ENCODE measurements at places on chromosomes 2 and 18.

GRCh38 chr2:142038826-142039225, 92.0 kb downstream of the LRP1B start:
- no peak for DNase-seq

DNA sequence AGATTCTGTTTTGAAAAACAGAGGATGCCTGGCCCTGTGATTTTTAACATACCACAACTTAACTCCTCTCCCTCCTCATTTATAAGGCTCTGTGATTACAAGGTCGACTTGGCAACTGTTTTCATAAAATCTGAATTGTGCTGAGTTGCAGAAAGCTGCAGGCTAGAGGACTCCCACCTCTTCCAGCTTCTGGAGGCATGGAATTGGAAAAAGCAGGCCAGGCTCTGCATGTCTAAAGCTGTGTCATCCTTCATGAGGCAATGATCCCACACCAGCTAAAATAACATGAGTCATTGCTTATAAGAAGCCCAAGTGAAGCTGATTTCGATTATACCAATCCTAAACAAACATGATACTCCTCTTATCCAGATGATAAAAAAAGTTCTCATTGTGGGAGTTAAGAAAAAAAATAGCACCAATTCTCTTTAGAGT, 11.7 kb downstream of the ARHGAP28 start:
- DNase-seq = no peak

GRCh38 chr18:59272891-59273758, at the start of gene RAX:
Gene RAX (minus strand): TSS chr18:59273454. CDS start chr18:59273206, 248 bp downstream.
- DNase-seq = no peak

GRCh38 chr2:28683100-28683706, 68.4 kb upstream of the PPP1CB start:
- no peak for DNase-seq

DNA sequence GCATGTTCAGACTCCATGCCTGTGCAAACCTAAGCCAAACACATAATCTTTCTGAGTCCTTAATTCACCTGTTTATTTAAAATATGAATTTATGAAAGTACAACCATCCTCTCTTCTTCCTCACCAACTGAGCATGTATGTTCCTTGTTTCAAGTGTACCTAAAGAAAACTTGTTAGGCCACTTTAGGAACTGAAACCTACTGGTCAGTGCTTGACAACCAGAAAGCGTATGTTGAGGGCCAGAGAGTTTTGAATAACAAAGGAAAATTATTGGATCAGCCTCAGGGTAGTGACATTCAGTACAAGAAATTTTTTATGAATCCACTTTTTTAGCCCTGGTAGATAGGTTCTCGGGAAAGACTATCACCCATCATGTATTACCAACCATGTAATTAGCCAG, 847.6 kb upstream of the CELF4 start:
- peak; percentile 2 for DNase-seq

DNA sequence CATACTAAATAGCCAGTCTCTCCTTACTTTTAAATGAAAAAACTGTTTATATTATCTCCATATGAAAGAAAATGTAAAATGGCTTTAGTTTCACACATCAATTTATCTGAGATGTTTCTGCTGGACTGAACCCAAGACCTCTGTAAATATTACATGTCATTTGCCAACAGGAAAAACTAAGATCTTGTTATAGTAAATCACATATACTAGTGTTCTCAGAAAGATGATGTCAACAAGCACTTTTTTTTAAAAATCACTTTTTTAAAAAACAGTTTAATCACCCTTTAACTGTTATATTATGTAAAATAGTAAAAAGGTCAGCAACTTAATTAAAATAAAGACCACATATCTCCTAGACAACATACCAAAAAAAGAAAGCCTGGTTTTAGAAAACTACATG, 46.3 kb downstream of the PTPN2 start:
- peak; percentile 54 for DNase-seq

- DNase-seq = no peak
Observed at GRCh38 chr2:23350041-23350791, 34.8 kb upstream of the KLHL29 start.

- no peak for DNase-seq
Observed at GRCh38 chr2:231644426-231644825, 51.8 kb downstream of the TEX44 start.

DNA sequence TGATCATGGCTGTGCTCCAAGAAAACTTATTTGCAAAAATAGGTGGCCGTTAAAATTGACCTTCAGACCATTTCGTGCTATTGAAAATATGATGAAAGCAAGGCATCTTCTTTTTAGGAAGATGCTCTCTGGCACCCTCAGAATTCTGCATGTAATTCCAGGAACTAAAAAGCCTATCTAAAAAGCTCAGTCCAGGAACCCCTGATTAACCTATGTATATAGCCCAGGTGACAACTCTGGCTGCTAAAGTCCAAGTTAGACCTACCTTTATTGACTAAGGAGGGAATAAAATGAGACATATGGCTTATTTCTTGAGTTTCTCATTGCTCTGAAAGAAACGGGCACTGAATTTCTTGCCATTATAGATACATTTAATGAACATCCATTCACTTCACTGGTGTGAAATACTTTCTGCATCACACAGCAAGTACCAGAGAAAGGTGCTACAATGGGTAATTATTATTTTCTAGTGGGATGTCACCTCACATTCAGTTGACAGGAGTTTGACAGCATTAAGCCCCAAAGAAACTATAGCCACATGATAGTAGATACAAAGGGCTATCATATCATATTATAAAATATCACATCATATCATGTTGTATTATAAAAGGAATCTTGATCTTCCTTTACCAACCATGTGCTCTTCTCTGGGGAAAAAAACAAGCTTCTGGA, 83.8 kb downstream of the EPHA4 start:
- no peak for DNase-seq

DNA sequence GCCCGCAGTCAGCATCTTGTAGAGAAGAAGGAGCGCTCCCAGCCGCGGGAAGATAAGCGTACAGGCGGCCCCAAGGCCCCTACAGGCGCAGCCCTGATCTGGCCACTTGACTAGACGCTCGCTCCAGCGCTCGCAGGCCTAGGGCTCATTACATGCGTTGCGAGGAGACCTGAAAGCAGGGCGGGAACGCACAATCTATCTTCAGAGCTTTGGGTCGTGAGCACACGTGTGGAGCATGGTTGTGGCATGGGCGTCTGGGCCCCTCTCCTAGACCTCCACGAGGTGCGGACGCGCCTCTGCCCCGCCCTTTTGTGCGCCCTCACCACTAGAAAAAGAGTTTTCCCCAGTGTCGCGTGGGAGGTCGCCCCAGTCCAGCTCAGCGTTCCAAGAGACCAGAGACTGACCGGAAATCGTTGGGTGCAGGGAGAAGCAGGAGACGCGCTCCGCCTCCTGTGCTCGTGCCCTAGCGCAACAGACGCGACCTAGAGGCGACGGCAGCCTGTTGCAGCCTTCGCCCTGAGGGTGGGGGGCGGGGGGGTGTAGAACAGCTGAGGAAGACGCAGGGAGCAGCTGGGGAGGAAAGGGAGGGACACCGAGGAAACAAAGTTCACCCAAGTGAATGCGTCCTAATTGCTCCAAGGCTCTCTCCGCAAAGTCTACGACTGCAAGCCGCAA, 12.6 kb downstream of the NR4A2 start:
- no peak for DNase-seq

DNA sequence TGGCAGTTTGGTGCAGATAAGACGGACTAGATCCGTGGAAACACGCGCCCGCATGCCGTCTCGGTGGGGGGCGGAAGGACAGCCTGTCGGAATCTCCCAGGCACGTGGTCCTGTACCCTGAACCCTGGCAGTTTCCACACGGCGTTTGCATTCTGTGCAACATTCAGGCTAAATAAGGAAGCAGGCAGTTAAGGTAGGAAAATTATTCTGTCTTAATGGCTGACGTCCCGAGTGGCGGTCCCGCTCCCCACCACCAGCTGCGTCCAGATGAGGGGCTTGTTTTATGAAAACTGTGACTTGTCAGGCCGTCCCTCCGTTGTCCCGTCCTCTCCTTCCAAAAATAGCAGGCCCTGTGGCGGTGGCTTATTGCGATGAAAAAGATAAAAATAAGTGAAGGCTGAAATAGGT, 120.2 kb downstream of the NFATC1 start:
- DNase-seq = no peak

- DNase-seq = no peak
Observed at GRCh38 chr2:218655751-218656150, 3.7 kb downstream of the ZNF142 start.

GRCh38 chr18:76604935-76605240, 109.8 kb upstream of the ZNF516 start:
- DNase-seq = no peak

GRCh38 chr2:239195318-239195871, 205.4 kb downstream of the HDAC4 start:
- no peak for DNase-seq

- DNase-seq = no peak
Observed at GRCh38 chr18:66419400-66419799, 184.5 kb downstream of the CDH19 start.

GRCh38 chr2:42840760-42841159, 48.4 kb upstream of the HAAO start:
- DNase-seq = no peak

- DNase-seq = no peak
Observed at GRCh38 chr2:191253476-191253875, 8.3 kb downstream of the MYO1B start.

GRCh38 chr18:34492652-34493051, 217.4 kb upstream of the DTNA start:
- DNase-seq = no peak

GRCh38 chr2:133886735-133887675, 318.7 kb upstream of the NCKAP5 start:
- peak; percentile 58 for DNase-seq

DNA sequence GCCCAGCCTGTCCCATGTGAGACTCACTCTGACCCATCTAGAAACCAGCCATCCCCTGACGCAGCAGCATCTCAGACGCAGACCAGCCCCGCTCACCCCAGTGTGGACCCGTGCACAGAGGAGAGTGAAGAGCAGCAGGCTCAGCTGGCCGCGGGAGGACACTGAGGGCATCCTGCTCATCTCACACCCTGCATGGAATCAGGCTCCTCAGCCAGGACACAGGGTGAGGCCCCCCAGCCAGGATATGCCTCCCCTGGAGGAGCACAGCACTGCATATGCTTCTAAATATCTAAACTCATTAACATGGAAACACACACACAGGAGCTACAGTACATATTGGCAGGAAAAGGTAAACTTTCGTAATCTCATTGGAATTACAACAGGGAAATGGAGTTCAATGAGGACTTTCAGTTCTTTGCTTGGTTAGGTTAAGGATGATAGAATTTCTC, 34.4 kb downstream of the NEMP2 start:
- DNase-seq = no peak

- DNase-seq = peak; percentile 52
Observed at GRCh38 chr18:74040459-74041332, 106.9 kb downstream of the FBXO15 start.

GRCh38 chr2:69456950-69457445, 19.8 kb upstream of the NFU1 start:
- DNase-seq = peak; percentile 46

GRCh38 chr2:46434851-46435273, 44.5 kb upstream of the TMEM247 start:
- no peak for DNase-seq

DNA sequence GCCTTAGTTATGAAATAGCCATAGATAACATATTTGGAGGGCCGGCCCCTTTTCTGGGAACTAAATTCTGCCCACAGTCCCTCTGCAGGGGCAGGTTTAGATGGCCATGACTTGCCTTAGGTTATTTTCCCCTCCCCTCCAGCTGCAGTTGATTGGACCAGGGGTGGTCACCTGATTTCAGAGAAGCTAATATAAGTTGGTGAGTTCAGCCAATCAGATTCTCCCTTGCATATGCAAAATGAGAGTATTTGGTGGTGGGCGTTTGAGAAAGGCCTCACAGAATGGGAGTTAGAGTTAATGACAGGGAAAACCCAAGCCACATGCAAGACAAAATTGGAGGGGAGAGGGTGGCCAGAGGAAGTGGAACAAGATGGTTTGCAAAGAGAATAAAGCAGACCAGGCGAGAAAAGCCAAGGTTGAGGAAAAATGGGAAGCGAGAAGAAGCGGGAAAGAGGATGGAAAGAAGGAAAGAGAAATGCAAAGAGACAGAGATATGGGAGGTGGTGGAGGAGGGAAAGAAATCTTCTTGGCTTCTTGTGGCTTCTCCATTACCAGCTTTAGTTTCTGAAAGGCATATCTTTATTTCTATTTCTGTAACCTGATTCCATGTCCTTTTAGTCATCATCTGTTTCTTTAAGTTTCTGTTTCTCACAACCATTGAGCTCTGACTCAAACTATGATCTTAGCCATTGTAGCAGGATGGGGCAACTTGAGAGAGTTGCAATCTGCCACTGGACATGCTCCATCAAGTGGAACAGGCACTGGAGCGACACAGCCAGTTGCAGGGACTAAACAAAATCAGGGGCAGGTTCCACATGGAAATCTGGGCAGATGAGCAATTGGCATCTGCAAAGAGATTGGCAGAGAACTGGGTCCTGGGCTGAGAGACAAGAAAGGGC, 108.1 kb upstream of the SIX3 start:
- no peak for DNase-seq

- DNase-seq = no peak
Observed at GRCh38 chr18:25102662-25103061, 249.3 kb downstream of the ZNF521 start.

DNA sequence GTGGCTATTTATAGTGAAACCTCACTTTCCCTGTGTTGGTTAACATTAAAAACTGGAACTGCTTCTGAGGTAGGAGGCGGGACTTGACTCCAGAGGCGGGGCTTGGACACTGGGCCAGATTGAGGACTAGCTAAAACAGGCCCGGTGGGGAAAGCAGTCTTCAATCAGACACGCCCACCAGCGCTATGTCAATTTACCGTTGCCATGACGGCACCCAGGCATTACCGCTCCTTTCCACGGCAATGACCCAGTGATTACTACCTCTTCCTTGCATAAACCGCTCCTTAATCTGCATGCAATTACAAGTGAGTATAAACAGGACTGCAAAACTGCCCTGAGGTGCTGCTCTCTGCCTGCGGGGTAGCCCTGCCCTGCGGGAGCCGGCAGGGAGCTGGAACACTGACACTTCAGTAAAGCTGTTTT, 35.3 kb downstream of the LRRFIP1 start:
- peak; percentile 95 for DNase-seq

DNA sequence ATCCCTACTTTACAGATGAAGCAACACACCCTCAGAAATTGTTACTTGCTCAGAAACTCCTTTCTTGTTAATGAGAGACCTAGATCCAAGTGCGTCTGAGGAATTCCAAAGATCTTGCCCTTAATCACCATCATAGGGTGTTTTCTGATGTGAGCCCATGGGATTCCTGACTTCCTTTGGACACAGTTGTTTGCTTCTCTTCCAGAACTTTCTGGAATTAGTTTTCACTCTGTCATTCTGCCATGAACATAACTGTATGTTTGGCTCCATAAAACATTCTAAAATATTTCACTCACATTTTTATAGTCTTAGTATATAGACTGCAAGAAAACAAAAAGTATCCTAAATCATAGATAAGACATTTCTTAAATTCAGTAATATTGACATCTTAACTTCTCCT, 593.9 kb upstream of the SOX11 start:
- DNase-seq = no peak

GRCh38 chr2:207771421-207771820, 1.7 kb upstream of the FZD5 start:
- peak; percentile 45 for DNase-seq

GRCh38 chr2:45806563-45807358, 155.3 kb downstream of the PRKCE start:
- DNase-seq = no peak
